Left colon (tissue), 2 donors: ENCODE measurements at places on chromosomes 12 and 14. TPM values are rescaled to one million over a fixed set of nuclear protein-coding genes. Genes with fewer than 3 reads are reported as not detected.

Gene ZFHX2
- total RNA-seq, result 1.9 TPM

DNA sequence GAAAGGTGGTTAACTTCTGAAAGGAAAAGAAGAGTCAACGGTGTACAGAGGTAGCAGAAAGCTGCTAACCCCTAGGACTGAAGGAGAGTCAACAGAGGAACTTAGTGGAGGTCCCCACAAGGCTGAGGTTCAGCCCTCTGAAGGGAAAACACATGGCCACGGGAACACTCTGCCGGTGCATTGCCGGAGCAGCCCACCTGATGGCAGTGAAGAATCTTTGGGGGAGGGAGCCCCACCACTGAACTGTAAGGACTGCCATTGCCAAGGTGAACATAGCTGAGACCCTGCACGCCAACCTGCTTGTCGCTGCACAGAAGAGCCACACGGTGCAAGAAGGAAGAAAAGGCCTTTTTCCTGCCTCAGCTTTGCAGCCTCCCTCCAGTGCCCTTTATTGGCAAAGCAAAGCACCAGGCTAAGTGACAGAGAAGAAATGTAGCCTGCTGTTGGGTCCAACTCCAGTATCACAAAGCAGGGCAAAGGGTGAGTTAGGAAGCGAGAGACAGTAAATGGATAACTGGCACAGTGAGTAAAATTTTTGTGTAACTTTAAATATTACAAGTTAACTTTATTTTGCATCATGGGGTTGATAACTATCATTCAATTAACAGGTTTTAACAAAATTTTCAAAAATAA lies 76.9 kb downstream of the LIN52 start:
- no peak for DNase-seq

Gene MYF6
- not detected for total RNA-seq

Gene TMEM253
- total RNA-seq, result 37.5 TPM

Gene OR6C3
- not detected for total RNA-seq

- DNase-seq, result no peak
These were observed 76.8 kb downstream of the PDE6H start for GRCh38 chr12:15049461-15050153.

DNA sequence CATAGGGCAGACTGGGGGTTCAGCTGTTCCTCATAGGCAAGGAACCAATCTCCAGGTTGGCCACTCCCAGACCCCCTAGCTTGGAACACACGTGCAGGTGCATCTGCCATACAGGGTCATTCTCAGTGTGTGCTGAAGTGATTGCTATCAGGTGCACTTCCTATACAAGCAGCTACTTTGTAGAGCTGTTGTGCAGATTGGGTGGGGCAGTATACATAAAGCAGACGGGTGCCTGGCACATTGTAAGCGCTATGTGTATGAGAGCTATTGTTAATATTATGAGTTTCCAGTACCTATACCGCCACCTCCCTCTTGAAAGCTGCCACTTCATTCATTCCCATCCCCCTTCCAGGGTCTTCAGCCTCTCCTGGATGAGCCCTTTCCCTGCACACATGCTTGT lies 17.3 kb downstream of the IRF2BPL start:
- peak; percentile 76 for DNase-seq

DNA sequence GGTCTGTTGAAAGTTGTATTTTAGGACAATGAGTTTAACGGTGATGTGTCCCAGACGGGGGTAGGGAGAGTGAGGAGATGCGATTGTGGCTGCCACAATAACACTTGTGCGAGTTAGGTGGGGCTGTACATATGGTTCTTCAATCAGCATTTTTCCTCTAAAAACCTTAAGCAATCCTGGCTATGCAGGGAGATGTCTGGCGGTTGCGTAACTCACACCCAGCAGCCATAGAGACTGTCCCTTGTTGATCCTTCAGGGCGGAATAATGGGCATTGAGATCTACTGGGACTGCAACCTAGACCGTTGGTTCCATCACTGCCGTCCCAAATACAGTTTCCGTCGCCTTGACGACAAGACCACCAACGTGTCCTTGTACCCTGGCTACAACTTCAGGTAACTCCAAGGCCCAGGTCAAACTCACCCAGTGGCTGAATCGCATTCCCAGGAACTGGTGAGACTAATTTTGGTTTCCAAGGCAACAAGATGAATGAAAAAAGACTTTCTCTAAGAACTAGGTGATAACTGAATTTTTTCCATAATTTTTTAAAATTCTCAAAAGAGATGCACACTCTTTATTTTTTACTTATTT lies 34.6 kb downstream of the P2RX7 start:
- DNase-seq, result no peak

- no peak for DNase-seq
These were observed 308.7 kb upstream of the DDHD1 start for GRCh38 chr14:53461858-53462257.

Gene HOXC11
- not detected for total RNA-seq

Gene UBR7
- total RNA-seq, result 22.9 TPM

DNA sequence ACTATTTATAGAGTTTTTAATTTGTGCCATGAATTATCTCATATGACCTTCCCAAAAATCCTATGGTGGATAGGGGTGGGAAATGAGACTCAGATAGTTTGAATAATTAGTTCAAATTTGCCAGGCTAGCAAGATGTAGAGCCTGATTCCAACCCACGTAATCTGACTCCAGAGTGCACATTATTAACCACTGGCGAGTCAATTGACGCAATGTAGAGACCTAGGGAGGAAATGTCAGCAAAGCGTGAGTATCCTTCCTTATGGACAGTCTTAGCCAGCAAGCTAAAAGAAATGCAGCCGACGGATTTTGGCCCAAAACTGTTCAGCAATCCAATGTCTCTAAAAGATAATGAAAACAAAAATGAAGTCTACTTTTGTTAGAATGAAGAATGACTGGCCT lies 193.3 kb upstream of the KRR1 start:
- no peak for DNase-seq

DNA sequence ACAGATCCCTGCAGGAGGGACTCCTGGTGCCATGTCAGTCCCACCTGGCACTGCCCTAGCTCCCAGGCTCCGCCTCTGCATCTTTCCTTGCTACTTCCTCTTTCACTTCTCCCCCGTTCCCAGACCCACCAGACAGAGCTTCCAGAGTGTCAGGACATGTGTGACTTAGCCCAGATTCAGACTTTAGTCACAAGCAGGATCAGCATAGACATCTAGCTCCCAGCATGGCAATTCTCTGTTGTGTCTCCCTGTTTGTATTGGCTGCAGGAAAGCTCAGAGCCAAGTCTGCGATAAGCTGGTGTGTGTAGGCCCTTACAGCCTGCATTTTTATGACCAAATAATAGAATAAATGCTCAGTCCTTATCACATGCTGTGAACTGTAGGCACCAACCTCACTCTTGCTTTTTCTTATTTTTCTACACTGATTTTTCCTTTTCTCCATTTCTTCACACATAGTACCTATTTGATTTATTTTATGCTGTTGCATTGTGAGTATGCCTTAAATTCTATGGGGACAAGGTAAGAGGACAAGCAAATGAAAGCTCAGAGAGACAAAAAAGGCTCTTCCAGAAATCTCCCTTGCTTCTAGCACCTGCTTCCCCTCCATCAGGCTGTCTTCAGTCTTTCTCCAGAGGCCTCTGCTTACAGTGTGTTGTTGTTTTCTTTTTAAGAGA lies 5.9 kb downstream of the DHRS2 start:
- DNase-seq, result peak; percentile 28

DNA sequence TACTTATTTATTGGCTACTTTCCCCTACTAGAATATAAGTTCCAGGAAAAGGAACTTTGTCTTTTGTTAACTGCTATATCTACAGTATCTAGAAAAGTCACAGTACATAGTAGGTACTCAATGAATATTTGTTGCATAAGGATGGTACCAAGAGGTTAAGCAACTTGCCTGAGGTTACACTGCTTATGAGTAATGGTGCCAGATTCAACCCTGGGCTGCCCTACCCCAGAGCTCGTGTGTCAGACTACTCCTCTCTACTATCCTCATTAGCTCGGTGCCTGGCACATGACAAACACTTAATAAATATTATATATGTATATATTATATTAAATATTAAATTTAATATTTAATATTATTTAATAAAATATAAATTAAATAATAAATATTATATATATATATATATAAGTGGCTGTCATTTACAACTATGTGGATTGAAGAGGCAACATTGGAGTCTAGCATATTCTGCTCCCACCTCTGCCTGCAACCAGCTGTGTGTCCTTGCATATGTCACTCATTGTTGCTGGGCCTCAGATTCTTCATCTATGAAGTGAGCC lies 25.4 kb downstream of the UTP20 start:
- DNase-seq, result no peak

Gene KCNH3
- total RNA-seq, result not detected

DNA sequence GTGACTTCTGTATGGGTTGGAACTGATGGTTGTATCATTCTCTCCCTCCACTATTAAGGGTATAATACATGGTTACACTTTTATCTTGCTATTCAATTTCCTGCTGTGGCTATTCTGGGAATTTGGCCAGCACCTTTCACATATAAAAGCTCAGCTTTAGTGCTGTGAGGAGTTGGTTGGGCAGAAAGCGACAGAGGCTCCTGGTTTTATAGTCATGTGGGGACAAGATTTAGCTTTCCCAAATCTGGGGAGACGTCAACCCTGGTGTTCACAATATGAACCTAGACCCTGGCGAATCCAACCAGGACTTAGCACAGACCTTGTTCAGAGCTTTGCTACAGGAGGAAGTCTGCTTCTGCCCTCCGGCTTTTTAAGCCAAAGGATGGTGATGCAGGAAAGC lies 36.5 kb downstream of the FOS start:
- DNase-seq, result no peak

- no peak for DNase-seq
These were observed 15.7 kb downstream of the SMAGP start for GRCh38 chr12:51254536-51254935.

DNA sequence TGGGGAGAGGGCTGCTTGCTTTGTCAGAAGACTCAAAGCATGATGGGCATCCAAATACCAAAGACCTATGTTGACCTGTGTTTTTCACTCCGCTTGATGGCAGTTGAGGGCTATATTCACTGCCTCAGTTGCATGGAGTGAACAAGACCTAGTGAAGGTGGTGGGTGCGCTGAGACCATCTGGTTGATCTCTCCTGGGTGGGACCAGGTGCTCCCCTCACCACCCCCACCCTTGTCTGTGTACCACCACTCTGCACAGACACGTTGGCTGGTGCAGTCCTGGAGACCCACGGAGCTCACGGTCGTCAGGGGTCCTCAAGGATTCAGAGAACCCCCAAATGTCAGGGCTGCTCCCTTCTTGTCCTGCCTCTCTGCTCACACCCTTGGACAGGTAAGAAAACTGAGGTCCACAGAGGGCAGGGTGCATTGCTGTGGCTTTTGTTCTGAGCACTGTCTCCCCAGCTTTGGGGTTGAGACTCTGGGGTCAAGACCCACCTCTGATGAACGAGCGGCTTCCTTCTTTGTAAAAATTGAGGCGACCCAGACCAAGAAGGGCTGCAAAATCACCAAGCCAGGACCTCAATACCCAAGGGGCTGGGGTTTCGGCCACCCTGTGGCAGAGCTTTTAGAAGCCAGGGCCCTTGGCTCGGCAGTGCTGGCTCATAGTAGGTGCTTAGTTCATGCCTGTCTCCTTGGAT lies 166.3 kb upstream of the RTL1 start:
- DNase-seq, result no peak

- DNase-seq, result no peak
These were observed 206.5 kb upstream of the EEA1 start for GRCh38 chr12:93135286-93136239.

Gene KRT75
- not detected for total RNA-seq

GRCh38 chr14:73494593-73494992 lies 3.9 kb downstream of the RIOX1 start:
- no peak for DNase-seq

GRCh38 chr12:100216337-100216736 lies 15.7 kb downstream of the ACTR6 start:
- DNase-seq, result no peak

DNA sequence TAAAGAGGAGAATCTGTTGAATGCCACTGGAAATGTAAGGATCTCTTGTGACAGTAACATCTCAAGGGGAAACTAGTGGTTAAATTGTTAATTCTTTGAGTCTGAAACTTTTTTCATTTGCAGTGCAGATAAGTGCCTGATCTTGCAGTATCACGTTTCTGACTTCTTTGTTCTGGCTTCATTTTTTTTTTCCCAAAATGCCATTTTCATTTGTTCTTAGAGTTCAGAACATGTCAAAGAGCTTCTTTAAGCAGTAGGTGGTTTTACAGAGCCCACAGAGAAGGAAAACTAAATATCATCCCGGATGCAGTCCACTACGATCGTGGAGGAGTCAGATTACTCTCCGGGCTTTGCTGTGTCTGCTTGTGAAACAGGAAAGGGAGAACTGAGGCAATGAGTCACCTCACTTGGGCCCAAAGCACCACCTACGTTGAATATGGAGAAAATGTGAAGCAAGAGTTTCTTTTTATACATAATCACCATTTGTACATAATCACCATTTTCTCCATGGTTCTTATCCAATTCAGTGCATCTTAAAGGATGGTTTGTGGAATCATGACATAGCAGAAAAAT lies 43.9 kb downstream of the HMGA2 start:
- DNase-seq, result no peak

- no peak for DNase-seq
These were observed 1554.5 kb upstream of the FLRT2 start for GRCh38 chr14:83975435-83975834.

Gene REC8
- 21.0 TPM for total RNA-seq

GRCh38 chr12:115916910-115917668 lies 360.4 kb downstream of the MED13L start:
- DNase-seq, result peak; percentile 80

GRCh38 chr12:64679487-64680001 lies 69.2 kb downstream of the RASSF3 start:
- peak; percentile 85 for DNase-seq

Gene CD163L1
- total RNA-seq, result 9.8 TPM

DNA sequence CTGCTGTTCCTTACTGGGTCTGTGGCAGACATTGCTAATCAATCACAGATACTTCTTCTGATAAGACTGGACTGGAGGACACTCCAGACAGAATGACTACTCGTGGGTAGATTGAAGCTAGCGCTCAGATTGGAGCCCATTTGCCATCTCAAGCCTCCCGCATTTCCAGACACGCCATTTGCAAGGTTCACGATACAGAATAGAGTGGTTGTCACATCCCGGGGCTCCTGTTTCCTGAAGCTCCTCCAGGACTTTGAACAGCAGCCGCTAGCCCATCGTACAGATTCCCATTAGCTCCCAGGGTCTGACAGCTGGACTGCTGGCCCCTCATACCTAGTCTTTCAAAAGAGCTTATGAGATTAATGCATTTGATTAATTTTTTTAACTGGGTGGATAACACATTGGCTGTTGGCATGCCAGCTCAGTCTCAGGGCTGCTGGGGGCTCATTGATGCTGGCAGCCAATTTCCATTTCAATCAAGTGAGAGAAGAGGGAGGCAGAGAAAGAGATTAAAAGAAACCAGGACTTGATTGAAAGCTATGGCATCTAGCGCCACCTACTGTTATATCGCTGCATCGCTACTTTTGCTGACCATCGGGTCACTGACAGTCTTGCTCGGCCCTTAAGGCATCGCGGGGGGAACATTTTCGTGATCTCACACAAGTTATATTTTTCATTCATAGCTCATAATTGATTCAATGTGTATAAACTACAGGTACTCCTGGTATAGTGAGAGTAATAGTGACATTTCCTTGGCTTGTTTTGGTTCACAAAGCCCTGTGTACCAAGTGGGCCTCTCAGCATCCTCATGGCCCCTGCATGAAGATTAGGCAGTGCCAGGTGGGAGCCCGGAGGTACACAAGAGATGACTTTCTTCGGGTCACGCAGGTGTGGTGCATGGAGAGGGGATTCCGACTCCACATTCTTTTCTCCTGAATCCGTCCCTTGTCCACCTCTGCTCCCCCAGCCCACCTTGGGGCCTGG lies 78.6 kb downstream of the CCDC60 start:
- DNase-seq, result no peak

GRCh38 chr14:92122761-92123160 lies 992 bp downstream of the CPSF2 start:
- no peak for DNase-seq

Gene LALBA
- total RNA-seq, result not detected

Gene LRFN5
- total RNA-seq, result 1.1 TPM
